Stimulated activated CD4-positive, alpha-beta T cell treated with anti-CD3 and anti-CD28 coated beads, TNF-alpha, amount 100 ng/mL, for 24 hours (primary cell): ENCODE measurements at places on chromosomes 4 and X.

GRCh38 chrX:31603411-31604120 lies 531.7 kb upstream of the FTHL17 start:
- DNase-seq, result no peak

GRCh38 chr4:84877051-84877833 lies 89.2 kb downstream of the WDFY3 start:
- no peak for DNase-seq

DNA sequence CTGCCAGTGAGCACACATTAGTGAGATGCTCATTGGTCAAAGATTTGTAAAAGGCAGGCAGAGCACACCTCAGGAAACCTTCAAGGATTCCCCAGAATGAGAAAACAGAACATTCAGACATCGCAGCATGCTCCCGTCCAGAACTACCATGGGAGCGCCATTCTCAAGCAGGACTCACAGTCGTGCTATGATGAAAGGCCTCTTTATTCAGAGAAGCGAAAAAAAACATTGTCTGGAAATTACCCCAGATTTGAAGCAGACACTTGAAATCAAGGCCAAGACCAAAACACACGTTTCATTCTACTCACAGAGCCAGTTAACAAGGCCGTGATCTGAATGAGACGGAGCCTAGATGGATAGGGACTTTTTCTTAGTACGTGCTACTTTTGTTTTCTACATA lies 961.8 kb upstream of the TENM3 start:
- no peak for DNase-seq

DNA sequence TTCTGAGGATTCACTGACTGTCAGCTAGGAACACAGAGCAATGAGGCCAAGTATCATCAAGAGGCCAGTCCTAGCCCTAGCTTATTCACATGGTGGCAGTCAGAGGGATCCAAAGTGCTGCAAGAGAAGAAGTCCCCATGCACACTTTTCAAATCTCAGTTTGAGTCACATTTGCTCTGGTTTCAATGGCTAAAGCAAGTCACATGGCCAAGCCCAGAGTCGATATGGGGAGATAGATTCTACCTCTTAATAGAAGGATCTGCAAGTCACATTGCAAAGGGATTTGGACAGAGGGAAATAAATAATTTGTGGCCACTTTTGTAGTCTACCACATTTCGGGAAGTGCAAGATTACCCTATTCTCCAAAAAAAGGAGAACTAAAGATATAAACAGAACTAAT lies 3.7 kb upstream of the LCORL start:
- no peak for DNase-seq

GRCh38 chr4:41092128-41092527 lies 122.2 kb downstream of the APBB2 start:
- no peak for DNase-seq

DNA sequence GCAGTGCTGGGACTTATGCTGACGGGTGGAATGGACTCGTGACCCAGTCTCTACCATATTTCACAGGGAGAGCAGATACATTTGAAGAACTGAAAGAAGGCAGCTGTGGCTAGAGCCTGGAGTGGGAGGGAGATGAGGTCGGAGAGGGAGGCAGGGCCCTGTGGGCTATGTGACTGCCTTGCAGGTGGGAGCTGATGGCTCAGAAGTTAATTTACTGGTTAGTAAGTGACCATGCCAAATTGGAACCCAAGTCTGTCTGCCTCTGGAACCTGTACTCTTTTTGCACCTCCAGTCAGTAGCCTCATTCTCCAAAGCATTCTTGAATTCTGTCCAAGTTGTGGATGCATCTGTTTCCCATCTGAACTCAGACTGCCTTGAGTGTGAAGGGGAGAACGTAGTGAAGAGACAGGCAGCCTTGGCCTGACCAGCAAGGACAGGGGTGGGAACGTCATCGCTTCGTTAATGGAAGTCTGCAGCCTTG lies 92.3 kb downstream of the REPS2 start:
- no peak for DNase-seq
